ENCODE measurements at places on chromosomes 13 and 19.

- DNase-seq: no peak
Measured at GRCh38 chr19:55537741-55538111, 793 bp upstream of the SBK2 start.

DNA sequence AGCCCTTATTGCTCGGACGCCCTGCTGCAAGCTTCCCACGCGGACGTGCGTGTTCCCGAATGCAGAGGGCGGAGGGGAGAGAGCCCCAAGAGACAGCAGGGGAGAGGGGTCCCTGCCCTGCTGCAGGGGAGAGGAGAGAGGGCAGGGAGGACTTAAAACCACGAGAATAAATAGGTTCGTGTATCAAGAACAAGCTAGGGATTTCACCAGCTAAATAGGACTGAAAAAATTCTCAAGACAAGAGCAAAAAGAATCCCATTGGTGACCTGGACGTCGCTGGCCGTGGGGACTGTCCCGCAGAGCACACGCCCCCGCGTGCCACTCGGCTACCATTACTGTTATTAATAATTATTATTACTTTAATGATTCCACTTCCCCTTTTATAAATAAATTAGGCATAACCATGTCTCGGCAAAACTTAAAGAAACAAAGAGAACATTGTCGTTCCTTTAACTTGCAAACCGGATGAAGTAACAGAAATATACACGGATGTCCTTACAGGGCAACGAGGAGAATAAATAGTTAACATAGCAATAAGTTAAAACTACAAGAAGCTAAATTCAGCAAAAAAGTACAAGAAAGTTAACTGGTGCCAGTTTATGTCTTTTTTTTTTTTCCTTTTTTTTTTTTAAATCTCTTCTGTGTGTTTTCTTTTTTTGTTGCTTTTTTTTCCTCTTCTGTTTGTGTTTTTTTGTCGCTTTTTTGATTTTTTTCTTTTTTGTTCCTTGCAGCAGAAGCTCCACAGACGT lies 16.6 kb downstream of the PRKCSH start:
- peak; percentile 23 for DNase-seq

- DNase-seq: no peak
Measured at GRCh38 chr19:43318796-43319314, 34.6 kb upstream of the CD177 start.

DNA sequence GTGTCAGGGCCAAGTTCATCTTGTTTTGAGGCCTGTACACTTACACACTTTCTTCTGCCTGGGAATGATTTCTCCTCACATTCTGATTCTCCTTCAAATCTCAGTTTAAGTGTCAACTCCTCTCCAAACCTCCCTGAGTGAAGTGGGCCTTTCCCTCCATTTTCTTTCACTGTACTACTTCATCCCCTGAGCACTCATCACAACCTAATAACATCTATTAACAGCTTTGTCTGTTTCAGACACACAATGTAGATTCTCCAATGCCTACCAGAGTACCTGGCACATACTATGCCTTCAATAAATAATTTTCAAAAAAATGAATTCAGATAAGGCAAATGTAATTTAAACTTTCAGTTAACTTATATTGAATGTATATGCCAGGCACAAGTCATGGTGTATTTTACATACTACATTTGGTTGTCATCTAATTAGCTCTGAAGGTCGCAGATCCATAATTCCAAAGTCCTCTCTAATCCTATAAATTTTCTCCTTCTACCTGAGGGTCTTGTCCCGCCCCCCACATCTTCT lies 357 bp upstream of the COG6 start:
- no peak for DNase-seq

- DNase-seq: no peak
Measured at GRCh38 chr13:93174260-93174659, 52.3 kb upstream of the GPC6 start.

DNA sequence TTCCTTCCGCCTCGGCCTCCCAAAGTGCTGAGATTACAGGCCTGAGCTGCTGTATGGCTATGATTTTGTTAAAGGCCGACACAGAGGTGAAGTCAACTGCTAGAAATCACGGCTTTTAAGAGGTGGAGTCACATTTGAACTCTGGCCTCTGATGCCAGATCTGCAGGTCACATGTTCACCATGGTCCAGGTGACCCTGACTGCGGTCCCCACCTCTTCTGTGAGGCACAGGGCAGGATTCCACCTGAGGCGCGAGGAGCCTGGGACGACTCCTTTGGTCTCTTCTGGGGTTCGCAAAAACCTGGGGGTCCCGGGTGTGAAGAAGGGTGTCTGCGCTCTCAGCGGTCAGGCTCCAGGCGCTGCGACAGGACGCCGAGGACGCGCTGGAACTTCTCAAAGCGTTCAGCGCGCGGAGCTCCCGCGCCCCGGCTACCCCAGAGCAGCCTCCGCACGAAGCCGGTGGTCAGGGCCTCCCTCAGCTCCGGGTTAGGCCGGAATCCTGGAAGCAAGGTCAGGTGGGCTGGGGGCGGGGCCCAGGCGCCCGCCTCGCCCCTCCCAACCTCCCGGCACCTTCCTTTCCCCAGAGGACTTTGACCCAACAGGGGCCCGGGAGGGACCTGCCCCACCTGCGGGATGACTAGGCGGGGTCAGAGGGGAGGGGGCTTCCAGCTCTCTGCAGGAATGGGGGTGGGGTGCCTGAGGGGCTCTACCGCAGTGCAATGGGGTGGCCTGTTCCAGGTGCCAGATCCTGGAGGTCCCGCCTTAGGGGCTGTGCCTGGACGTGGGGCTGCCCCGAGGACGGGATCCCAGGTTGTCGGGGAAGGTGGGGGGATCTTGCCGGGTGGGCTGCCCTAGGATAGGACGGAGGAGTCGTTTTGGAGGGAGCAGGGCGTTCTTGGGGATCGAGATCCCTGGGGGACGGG lies 13.0 kb downstream of the TRIP10 start:
- no peak for DNase-seq

DNA sequence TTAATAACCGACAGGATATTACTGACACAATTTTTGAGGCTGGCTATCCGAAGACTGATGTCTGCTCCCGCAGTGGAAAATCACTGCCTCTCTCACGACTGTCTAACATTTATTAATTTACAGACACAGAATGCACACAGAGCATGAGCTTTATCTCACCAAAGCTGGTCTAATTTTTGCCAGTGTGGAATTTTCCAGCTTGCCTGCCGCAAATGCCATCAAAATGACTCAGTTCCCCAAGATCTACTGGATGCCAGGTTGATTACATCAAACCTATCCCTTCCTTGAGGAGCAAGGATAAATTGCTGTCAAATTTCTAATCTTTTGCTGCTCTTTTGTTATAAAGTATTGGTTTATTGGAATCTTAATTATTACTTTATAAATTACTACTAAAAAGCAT lies 1775.1 kb upstream of the PCDH20 start:
- DNase-seq: no peak

- DNase-seq: no peak
Measured at GRCh38 chr19:35026418-35026817, 3.9 kb upstream of the SCN1B start.

DNA sequence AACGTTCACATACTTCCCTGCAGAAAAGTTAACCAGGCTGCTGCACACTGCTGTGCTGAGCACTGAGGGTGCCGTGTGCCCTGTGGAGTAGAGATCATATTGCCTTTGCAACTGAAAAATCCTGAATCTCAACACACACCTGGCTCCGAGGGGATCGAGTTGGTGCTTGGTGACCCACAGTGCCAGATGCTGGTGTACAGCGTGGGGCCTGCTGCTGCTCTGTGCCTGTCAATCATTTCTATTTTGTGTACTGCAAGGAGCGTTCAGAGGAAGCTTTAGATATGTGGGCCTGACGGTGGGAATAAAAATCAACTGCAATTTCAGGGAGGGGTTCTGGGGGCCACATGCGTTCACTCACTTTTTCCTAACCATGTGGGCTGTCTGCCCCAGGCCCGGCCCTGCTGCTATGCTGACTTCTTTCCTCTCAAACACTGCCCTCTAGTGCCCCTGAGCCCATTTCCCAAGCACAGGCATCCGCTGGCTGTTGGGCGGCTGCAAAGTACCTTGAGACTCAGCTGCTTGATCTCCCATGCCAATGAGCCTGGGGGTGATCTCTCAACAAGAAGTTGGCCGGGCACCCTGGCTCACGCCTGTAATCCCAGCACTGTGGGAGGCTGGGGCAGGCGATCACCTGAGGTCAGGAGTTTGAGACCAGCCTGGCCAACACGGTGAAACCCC lies 9.7 kb upstream of the LENG8 start:
- DNase-seq: no peak

DNA sequence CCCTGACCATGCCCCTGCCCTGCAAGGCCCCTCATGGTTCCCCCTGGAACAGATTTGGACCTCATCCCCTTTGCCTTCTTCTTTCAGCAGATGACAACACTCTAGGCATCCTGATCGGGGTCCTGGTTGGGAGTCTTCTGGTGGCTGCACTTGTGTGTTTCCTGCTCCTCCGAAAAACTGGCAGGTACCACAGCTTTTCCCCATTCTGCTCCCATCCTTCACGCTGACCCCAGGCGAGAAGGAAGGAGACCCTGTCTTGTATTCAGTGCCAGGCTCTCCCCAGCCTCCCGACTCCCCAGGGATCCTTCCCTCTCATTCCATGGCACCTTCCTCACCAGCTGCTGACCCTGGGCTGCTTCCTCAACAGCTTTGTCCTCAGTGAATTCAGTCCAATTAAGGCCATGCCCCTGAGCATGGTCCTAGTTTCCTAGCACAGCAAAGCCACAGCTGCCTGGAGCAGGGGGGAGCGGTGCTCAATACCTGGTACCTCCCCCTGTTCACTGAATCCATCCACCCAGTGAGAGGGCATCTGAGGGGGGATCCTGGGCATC lies 8.4 kb downstream of the CEACAM21 start:
- DNase-seq: no peak

DNA sequence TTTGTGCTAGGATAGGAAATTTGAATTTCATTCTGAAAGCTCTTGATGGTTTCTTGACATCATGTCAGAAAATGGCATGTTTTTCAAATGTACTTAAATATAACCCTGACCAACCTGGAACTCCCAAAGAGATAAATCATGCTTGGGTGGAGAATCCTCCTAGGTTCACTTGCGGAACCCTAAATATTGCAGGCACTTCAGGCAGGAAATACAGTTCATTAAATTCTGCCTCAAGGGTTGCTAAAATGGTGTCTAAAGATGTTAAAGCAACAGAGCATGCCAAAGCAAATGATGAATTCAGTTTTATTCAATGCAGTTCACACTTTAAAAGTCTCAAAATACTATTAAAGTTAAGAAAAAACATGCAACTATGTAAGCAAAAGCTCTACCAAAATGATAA lies 415.9 kb downstream of the SLITRK6 start:
- DNase-seq: no peak
